Esophagus squamous epithelium (tissue), 5 donors: ENCODE measurements at places on chromosomes 7 and 10.

- DNase-seq, result no peak
Observed at GRCh38 chr10:113044016-113044755, 94.1 kb downstream of the TCF7L2 start.

DNA sequence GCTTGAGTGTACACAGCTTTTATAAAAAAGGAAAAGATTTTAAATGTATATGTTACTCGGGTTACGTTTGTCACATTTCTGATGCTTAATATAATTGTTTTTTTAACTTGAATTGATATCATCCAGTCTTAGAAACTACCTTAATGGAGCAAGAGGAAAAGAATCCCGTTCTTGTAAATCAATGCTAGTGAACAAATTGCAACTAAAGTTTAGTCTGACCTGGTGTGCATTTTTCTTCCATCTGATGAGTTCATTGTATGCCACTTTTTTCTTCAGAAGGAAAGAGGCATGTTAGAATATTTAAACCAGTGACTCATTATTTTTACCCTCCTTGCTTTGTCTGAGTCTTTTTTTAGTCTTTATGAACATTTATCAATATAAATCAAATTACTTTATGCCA lies 34.7 kb downstream of the NET1 start:
- DNase-seq, result no peak

DNA sequence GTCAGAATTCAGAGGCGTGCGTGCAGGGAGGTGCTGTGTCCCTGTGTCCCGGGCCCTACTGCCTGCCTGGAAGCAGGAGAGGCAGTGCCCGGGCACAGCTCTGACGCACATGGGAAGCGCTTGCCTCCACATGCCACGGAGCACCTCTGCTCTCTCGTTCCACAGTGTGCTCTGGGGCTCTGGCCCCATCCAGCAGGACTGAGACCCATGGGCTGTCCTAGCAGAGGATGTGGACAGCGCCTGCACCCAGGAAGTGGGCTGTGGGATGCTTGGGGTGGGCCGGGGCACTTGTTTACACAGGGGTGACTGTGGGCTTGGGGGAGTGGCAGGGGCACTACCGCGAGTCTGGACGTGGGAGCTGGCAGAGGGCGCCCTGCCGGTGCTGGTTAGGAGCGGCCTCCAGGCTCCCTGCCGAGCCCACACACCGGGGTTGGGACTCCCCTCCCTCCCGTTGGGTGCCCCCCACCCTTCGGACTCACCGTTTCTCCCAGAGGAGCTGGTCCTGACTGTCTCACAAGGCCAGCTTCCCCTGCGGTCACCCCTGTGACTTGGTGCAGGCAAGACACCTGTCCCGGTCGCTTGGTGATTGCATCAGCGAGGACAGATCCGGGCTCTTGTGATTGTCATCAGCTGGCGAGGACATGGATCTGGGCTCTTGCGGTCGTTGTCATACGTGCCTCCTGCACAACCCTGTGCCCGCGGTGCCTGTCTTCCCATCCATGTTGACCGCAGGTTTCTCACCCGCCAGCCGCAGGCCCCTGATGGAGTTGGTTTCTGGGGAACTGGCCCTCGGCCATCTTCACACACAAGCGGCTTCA lies 83.1 kb downstream of the NKX6-2 start:
- no peak for DNase-seq

- DNase-seq, result no peak
Observed at GRCh38 chr10:4257939-4258465, 473.0 kb upstream of the KLF6 start.

DNA sequence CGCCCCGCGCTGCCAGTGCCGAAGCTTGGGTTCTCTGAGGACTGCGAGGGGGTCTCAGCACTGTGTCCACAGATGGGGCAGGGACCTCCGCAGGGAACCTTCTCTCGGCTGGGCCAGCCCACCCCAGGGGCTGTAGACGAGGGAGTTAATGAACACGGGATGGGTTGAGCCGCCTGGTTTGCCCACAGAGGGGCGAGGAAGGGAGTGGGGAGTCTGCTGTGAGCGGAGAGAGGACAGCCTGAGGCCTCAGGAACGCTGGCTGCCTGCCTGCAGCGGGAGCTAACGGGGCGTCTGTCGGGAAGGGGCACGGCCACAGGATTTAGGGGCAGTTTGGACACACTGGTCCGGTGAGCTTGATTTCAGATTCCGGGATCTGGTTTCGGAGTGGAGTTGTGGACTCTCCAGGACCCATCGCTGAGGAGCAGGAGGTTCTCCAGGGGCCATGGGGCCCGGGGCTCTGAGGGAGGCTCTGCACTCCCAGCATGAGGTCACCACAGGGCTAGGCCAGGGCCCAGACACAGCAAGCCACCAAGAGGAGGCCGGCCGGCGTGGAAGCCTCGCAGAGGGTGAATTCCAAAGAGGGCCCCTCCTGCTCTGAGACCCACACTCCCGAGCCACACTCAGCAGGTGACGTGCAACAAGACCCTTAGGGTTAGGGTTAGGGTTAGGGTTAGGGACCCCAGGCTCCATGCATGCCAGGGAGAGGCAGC lies 19.0 kb upstream of the FAM20C start:
- no peak for DNase-seq

- DNase-seq, result no peak
Observed at GRCh38 chr10:30447125-30447799, 13.3 kb downstream of the MAP3K8 start.

DNA sequence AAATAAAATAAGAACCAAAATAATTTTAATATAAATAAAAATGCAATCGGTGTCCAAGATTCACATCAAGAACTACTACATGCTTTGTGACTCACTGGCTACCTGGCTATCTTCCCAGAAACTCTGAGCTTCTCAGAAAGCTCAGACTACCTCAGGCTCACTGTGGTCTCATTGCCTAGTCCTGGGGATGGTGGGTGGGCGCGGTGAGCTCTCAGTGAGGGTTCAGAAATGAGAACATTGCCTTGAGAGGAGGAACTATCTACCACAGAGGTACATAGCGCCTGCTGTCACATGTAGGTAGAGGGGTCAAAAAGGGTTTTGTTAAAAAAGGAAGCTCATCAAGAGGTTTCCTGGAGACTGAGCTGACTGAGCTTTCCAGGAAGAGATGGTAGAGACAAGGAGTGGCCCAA lies 108.0 kb downstream of the WDFY4 start:
- no peak for DNase-seq

DNA sequence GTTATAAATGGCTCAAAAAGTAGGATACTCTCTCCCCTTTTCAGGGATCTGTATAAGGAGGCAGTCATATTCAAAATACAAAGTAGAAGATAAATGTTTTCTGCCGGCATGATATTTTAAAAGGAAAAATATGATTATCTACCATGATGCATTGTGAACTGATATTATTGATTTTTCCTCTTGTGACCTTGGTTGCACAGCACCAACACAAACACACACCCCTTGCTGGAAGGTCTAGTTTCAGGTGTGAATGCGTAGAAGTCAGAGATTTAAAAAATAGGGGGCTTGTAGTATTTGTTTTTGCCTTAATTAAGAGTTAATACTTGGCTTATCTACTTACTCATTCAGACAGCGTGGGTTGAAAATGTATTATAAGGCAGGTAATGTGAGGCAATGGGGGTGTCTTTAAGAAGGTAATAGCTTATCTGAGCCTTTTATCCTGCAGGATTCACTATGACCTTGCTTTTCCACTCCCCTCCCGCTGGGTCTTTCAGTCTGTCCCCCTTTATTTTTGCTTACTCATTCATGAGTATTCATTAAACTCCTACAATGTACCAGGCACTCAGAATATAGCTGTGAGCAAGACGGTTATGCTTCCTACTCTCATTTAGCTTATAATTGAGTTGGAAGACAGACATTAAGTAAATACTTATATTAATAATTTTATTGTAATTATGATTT lies 390.6 kb downstream of the SDK1 start:
- no peak for DNase-seq

- no peak for DNase-seq
Observed at GRCh38 chr10:103714232-103714891, 141.0 kb downstream of the SH3PXD2A start.

DNA sequence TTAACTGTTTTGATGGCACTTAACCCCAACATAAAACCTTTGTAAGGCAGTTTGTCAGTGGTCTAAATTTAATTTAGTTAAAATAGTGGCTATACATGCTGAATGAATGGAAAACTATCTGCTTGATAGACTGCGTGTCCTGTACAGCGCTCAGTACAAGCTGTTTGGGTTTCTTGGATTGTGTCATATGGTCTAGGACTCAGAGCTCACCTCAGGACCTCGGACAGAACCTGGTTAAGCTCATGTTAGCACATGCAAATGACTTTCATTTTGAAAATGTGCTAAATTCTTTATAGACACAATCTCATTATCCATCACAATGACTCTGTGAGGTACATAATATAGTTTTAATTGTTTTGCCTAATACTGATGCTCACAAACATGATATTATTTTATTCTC lies 55.7 kb upstream of the RELN start:
- DNase-seq, result no peak

GRCh38 chr10:9608602-9609001 lies 1409.1 kb upstream of the CELF2 start:
- no peak for DNase-seq

GRCh38 chr10:707861-708260 lies 18.4 kb upstream of the DIP2C start:
- no peak for DNase-seq

GRCh38 chr7:155306673-155307470 lies 9.2 kb downstream of the INSIG1 start:
- DNase-seq, result no peak

GRCh38 chr7:23093546-23093945 lies 12.0 kb upstream of the KLHL7 start:
- no peak for DNase-seq

- DNase-seq, result no peak
Observed at GRCh38 chr7:97107192-97107800, 10.2 kb upstream of the SDHAF3 start.

- no peak for DNase-seq
Observed at GRCh38 chr10:129445436-129446182, 21.4 kb upstream of the MGMT start.

DNA sequence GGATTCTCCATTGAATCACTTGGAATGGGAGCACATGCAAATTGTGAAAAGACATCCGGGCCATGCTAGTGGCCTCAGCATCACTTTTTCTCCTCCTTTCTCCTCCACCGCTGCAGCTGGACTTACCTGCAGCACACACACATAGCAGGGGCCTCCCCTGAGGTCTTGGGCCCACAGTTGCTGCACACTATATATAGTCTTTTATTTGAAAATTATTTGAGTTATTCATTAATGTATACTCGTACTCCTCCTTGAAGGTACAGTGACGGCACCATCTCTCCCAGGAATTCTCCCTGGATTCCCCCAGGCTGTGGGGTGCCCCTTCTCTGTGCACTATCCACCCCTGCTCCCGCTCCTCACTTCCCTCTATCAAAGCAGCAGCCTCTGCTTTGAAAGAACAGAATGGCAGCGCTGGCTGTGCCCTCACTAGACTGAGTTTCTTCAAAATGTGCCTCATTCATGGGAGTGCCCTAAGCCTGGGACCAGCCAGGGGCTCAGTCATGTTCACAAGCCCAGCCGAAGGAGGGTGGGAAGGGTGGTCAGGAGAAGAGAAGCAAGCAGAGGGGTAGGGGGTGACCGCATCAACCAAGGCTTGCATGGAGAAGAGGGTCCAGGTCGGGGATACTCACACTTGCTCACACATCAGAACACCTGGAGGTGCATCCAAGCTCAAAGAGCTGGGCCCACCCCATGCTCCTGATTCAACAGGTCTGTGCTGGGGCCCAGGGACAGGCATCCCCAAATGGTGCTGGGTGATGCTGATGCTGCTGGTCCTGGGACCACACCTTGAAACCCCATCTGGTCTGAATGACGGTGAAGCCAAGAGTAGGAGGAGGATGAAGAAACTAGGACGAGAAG lies 156.2 kb upstream of the ZMIZ1 start:
- no peak for DNase-seq

DNA sequence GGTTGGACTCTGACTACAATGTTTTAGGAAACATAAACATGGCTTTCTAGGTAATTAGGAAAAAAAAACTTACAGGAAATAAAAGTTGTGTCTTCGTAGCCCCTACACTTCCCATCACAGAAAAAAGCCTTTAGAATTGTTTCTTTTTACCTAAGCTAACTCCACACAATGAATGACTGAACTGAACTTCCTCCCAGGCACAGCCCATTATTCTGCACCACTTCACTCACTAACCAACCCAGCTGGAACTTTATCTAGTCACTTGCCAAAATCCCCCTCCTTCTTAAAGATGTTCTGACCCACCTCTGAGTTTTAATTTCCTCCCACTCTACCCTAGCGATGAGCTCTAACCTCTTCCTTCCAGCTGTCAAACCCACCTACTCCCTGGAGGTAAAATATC lies 91.7 kb upstream of the MEOX2 start:
- no peak for DNase-seq

GRCh38 chr7:87564296-87564963 lies 36.3 kb downstream of the ABCB1 start:
- no peak for DNase-seq

DNA sequence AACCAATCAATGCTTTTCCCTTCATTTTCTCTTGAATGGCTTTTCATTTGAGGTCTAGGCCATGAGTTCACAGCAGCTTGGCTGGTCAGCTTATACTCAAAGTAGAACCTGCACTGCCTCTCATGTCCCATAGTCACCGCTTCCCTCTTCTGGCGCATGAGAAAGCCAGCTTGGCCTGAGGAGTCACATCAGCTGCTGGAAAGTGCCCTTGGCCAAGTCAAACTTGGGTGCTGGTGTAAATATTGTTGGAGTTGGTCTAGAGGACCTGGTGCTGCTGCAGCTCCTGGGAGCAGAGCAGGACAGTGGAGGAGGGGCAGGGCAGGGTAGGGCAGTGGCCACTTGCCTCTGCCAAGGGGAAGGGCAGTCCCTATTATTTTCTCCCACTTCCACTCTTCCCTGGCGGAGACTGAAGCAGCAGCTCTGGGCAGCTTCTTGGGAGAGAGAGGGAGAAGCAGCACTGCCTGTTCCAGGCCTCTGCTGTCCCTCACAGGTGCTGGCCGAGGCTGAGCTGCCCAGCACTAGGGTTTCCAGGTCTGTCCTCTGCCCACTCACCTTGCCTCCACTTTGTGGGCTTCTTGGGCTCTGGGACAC lies 12.8 kb downstream of the UBE2D4 start:
- no peak for DNase-seq

DNA sequence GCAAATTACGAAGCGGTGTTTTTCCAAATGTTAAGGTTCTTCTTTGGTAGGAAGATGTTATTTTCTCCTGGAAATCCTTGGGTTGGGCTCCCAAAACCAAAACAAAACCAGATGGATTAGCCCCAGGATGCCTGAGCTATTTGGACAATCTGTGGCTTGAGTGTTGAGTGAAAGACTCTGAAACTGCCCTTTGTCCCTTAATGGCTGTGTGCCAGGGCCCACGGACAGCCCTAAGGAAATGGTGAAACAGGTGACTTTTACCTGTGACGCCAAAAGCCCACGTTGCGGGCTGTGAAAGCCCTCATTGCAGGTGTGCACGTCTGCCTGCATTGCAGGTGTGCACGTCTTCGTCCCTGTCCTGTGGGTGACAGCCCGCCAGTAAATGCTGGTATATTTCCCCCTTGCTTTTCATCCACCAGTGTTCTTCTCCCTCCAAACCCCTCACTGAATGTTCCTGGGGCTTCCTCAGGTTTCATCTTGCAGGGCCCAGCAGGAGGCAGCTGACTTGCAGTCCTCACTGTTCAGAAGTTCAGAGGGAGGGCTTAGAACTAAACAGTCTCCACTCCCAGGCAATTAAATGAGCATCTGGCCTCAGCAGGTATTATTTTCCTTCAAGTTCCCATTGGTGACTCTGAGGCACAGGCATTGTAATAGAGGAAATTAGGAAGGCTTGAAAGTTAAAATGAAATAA lies 10.7 kb downstream of the PFKP start:
- no peak for DNase-seq
